ENCODE measurements at places on chromosomes 4 and X.

DNA sequence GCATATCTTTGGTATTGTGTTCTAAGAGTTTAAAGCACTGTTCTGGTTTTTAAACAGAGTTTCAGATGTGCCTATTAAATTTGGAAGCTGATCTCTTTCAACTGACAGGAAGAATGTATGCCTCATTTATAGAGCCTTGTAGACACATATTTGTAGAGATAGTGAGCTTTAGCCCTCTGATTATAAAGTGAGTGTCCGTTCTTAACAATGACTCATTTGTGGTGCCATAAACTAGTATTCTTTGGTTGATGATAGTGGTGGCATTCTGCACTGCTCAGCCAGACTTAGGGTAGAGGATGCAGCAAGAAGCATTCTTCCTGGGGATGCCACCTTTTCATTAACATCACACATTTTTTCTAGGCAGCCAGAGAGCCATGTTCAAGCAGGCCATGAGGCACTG lies 121.7 kb downstream of the TLL1 start:
- DNase-seq = no peak

DNA sequence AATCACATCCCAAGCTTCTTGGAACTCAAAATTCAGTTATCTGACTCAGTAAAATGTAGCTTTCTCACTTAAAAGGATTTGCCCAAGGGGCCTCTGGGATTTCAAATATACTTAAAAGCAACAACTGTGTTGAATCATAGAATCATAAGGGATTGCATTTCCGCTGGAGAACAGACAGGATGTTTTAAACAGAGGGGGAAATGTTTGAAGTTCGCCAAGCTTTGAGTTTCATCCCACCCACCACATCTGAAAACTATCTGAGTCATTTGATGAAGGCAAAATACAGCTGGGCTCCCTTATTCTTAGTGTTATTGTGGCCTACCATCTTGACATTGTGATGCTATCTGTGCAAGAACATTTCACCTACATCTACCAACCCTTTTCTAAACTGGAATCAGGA lies 73.5 kb downstream of the PPP1R2C start:
- no peak for DNase-seq

- DNase-seq = no peak
Measured at GRCh38 chrX:22686138-22686541, 313.6 kb upstream of the DDX53 start.

GRCh38 chrX:10486373-10486772 lies 134.0 kb downstream of the MID1 start:
- DNase-seq = no peak

DNA sequence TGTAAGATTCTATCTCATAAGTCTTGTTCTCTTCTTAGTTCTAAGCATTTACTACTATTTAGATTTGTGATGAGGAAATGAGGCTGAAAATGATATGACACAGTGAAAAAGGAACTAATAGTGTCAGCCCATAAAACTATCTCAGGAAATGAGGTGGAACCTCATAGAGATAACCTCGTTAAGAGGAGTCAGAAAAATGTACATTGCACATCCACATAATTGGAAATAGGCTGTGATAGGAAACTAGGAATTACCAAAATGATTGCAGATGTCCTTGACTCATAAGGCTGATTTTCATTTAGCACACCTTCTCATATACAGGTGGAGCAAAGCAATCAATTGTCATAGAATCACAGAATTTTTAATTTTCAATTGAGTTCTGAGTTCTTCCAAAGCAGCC lies 26.8 kb downstream of the ANXA10 start:
- no peak for DNase-seq

All from progenitor cell of endocrine pancreas (in vitro differentiated cells).